NCI-H1930 (cell line): ENCODE measurements at places on chromosomes 7 and 10.

- DNase-seq, result no peak
Measured at GRCh38 chr10:97190450-97190849, 4.7 kb upstream of the SLIT1 start.

DNA sequence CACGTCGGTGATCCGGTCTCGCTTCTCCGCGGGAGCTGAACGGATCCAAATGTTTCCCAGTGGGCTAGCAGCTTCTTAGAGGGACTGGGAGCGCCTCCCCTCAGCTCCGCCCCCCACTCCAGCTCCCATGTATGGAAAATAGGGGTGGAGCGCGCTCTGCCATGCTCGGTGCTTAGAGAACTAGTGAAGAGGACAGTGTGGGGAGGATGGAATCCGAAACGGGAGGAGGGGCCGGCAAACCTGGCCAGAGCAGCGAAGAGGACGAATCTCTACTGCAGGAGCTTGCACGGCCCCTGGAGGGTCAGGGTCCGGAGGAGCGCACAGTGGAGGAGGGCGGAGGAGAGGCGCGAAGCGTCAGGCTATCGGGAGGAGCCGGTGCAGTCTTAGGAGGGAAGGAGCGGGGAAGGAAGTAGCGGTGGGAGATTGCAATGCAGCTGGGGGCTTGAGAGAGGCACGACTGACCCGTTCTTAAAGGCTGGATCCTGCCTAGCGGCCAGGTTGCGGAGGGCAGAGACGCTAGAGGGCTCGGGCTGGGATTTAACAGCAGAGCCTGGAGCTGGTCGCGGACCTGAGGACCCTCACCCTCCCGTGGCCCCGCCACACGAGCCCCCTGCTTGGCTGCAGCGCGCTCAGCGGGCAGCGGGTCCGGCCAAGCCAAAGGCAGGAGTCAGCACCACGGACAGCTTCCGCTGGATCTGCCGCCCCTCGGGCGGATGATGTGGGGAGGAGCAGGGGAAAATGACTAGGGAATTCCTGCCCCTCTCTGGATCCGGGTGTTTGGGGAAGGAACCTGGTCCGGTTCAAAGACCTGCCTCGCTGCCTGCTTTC, at the start of gene PRLHR:
PRLHR (minus strand) TSS at position 51 of the 828 bp plus-strand sequence. CDS start 404 bp downstream, outside the sequence.
- DNase-seq, result no peak

GRCh38 chr7:53470336-53470970, 435.0 kb downstream of the POM121L12 start:
- no peak for DNase-seq

DNA sequence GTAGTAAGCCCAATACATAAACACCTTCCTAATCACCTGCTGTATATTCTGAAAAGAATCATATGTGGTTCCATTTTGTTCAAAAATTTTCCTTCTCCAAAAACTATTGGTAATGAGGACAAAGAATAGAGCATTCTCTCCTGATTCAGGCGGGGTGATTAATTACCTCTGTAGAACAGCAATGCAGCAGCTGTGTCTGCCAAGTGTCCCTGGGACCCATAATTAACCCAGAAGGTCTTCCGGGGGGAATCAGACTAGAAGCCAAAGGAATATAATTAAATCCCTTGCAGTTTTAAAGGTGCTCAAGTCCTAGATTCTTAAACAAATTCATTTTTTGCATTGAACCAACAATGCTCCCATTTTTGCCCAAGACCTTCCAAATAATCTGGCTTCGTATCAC, 60.3 kb upstream of the ABLIM1 start:
- DNase-seq, result no peak

DNA sequence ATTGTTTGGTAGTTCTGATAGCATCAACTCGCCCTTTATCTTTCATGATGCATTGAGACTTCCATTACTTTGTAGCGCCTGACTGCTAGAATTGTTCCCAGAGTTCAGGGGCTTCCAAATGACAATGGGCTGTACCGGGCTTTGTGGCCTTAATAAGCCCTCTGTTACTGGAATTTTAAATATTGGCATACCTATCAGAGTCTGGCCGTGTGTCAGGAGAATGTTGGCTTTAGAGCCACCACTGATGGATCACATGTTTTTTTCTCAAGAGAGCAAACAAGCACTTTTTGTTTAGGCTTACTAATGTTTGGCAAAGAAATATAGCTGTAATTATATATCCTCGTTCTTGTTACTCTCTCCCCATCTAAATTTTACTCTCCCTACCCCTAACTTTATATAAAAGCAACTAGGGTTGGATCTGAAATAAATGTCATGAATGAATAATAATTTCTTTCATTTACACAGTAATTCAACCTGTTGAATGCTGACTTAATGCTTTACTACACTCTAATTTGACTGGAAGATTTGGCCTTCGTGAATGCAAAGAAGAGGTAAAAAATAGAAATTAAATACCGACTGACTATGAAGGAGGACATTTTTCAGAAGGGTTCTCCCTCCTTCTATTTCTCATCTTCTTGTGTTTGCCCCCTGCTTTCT, 396.7 kb downstream of the AUTS2 start:
- peak; percentile 64 for DNase-seq

DNA sequence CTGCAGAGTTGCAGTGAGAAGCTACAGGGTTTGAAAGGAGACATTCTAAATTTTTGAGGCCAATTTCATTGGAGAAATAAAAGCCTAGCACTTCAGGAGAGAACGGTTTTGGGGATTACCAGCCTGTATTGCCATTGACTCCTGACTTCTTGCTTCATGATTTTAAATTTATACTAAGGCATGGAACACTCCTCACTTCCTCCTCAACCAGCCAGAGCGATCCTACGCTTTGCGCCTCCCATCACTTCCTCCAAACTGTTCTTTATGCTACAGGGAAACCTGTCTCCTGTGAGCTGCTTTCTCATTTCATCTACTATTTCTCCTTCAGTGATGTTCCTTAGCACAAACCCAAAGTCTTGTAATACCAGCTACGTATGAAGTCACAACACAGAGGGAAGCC, 495.1 kb downstream of the SUGCT start:
- no peak for DNase-seq
